ENCODE measurements at places on chromosomes 1 and 21. TPM values are rescaled to one million over a fixed set of nuclear protein-coding genes. Genes with fewer than 3 reads are reported as not detected.

Gene PFDN2
- total RNA-seq, result 35.0 TPM

Gene SLC9C2
- total RNA-seq, result not detected

Gene USH2A
- total RNA-seq, result not detected

Gene SLC35F3
- total RNA-seq, result not detected

Gene CD48
- 213 TPM for total RNA-seq

Gene AIRE
- not detected for total RNA-seq

Gene IGFN1
- not detected for total RNA-seq

Gene ADORA3
- total RNA-seq, result 0.40 TPM

Gene DPH5
- 19.9 TPM for total RNA-seq

Gene SLC35A3
- total RNA-seq, result 40.2 TPM

Gene PGLYRP4
- not detected for total RNA-seq

Gene ADAMTS4
- total RNA-seq, result 0.14 TPM

Gene AQP10
- not detected for total RNA-seq

Gene CRNN
- not detected for total RNA-seq

Gene SCCPDH
- total RNA-seq, result 9.2 TPM

Gene SPATC1L
- total RNA-seq, result 2.7 TPM

Gene HDGF
- total RNA-seq, result 95.3 TPM

Gene SCYL3
- 7.0 TPM for total RNA-seq

Gene ERG
- 0.36 TPM for total RNA-seq

Gene GUCA2B
- total RNA-seq, result not detected

Gene PAQR6
- total RNA-seq, result 5.5 TPM

Gene PRELP
- total RNA-seq, result not detected

Gene PRAMEF4
- total RNA-seq, result not detected

Gene RBM34
- total RNA-seq, result 180 TPM

Gene SPRR2F
- total RNA-seq, result not detected
